ENCODE measurements at places on chromosomes 2 and 18.

DNA sequence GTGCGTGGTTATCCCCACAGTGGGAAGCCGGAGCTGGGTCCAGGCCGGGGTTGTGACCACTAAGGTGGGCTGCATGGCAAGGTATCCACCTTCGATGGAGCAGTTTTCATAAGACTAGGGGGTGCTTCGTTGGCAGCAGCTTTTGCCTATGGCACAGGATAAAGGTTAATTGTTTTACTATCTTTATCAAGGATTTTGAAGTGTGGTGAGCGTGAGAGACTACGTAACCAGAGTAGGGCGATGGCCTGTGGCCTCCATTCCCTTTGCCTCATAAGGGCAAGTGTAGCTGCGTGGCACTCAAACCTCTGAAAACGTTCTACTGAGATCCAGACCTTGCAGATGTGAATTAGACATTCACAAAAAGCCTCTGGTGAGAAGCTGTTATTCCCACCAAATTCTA, 206.6 kb downstream of the ACKR3 start:
- DNase-seq = no peak

- no peak for DNase-seq
Measured at GRCh38 chr2:15116830-15117229, 444.3 kb downstream of the NBAS start.

DNA sequence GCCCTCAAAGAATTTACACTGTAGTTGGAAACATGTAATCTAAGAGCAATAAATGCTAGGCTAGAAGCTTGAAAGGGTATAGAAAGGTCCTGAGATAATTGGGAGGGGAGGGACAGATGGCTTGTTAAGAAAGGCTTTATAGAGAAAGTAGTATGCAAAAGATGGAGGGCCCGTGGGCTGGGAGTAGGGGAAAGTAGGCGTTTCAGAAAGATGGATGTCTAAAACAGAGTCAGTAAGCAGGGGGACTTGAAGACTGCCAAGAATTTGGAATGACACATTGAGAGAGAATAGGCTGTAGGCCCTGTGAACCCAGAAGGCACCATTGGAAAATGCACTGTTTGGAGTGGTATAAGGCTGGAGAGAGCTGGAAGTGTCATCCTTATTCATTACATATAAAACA, 822 bp downstream of the PSMG2 start:
- DNase-seq = no peak

DNA sequence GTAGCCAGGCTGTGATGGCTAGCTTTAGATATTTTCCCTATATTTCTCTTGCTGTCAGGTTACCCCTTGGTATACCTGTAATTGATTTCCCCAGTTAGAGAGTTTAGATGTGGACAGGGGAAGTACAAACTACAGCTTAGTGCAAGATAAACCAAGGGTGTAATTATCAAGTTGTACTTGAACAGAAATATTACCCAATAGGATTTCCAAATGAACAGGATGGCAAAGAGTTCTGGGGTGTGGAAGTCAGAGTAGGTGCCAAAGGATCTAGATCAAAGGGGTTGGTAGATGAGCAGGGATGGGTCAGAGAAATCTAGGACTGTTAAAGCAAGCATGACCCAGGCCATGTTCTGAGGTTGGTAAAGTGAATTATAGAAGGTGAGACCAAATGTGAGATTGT, 585.2 kb downstream of the CCDC85A start:
- DNase-seq = no peak

DNA sequence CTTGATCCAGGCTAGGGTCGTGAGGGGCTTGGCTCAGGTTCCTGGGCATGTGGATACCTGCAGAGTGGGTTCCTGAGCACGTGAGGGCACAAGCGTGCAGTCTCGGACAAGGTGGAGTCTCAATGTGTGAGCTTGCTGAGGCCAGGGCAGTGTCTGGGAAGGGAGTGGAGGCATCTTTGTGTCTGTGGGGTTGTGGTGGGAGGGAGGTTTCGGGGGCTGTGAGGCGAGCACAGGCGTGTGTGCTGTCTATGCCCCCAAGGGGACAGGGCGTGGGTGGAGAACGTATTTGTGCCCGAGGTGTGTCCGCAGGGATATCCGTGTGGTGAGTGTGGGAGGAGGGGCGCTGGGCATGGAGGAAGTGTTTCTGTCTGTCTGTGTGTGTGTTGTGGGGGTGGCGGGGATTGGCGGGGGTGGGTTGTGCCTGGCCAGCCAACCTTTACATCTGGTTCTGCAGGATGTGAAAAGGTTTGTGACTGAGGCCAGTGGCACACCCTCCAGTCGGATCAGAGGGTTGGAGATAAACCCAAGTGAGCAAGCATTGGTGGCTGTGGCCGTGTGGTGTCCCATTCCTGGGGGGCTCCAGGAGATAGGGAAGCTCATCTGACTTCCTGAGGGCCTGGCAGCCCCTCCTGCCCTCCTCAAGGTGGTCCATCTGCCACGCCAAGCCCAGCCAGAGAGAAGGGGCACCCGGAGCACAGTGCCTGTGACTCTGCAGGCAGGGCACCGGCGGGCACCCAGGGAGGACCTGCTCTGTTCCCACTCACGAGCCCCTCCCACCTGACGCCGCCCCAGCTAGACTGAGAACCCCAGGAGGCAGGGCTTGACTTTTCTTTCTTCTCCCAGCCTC, 57.1 kb downstream of the ZFP36L2 start:
- peak; percentile 66 for DNase-seq

GRCh38 chr2:176854062-176854461, 358.5 kb upstream of the HNRNPA3 start:
- DNase-seq = no peak

DNA sequence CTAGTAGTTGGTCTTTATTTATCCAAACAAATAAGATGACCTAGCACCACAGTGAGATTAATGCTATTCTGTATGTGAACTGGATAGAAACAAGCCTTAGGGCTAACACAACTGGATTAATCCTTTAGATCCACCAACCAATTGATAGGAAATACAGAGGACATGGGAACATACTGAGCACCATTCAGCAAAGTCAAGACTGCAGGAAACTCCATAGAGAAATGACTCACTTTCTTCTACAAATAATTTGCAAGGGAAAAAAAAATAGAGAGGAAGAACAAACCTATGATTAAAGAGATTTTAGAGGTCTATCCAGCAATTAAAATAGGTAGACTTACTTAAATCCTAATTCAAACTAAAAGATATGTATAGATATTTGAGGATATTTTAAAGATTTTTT, 23.9 kb downstream of the WDFY1 start:
- DNase-seq = no peak

DNA sequence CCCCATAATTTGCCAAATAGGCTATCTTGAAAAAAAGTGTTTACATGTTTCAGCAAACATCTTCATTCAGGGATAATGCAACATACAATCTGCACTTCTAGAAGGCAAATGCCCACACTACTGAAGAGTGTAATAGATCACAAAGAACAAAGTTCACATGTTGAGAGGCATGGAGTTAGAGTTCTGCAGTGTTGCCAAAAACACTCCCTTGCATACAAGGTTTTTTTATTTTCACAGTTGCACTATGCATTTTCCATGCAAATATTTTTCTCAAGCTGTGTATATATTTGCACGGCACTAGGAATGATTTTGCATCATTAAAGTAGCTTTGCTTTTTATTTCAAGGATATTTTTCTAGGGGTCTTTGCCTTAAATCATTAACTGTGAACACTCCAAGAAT, 409.9 kb downstream of the THSD7B start:
- no peak for DNase-seq

DNA sequence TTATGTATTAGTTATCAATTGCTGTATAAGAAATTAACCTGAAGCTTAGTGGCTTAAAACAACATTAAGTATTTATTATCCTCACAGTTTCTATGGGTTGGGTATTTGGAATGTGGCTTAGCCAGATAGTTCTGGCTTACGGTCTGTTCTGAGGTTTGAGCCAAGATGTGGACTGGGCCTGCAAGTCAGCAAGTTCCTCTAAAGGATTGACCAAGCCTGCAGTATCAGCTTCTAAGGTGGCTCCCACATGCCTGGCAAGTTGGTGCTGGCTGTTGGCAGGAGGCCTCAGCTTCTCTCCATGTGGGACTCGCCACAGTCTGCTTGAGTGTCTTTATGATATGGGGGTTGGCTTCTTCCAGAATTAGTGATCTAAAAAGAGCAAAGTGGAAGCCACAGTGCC, 45.0 kb upstream of the TCF4 start:
- no peak for DNase-seq
